NCI-H1417 treated with DMSO at 0.1 percent for 48 hours (cell line): ENCODE measurements at places on chromosomes 6 and 20.

- no peak for DNase-seq
These were observed 83.8 kb downstream of the IRF4 start for GRCh38 chr6:475314-475713.

GRCh38 chr20:50992336-50992732 is 30.6 kb downstream of the KCNG1 start:
- DNase-seq, result no peak

GRCh38 chr6:136611133-136611532 is 60.9 kb upstream of the MAP7 start:
- DNase-seq, result no peak

DNA sequence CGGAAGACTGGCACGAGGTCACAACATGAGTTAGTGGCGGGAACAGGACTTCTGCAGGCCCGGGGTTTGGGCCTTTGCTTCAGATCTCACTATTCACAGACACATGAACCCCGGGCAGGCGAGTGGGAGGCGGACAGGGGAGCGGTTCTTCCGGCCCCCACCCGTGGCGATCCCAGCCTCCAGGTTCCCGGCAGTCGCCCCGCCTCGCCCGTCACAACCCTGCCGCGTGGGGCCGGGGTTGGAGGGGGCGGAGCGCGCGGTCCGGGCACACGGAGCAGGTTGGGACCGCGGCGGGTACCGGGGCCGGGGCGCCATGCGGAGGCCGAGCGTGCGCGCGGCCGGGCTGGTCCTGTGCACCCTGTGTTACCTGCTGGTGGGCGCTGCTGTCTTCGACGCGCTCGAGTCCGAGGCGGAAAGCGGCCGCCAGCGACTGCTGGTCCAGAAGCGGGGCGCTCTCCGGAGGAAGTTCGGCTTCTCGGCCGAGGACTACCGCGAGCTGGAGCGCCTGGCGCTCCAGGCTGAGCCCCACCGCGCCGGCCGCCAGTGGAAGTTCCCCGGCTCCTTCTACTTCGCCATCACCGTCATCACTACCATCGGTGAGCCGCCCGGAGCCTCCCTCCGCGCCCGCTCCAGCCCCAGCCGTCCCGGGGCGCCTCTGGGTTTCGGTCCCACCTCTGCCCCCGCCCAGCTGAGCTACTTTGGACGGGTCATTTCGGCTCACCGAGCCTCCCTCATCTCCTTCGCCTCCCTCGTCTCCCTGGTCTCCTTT is at the start of gene KCNK15:
Gene KCNK15, plus strand, starts transcription at position 268 of the 769 bp plus-strand sequence. Its CDS starts 46 bp downstream, at position 314.
- DNase-seq, result no peak

DNA sequence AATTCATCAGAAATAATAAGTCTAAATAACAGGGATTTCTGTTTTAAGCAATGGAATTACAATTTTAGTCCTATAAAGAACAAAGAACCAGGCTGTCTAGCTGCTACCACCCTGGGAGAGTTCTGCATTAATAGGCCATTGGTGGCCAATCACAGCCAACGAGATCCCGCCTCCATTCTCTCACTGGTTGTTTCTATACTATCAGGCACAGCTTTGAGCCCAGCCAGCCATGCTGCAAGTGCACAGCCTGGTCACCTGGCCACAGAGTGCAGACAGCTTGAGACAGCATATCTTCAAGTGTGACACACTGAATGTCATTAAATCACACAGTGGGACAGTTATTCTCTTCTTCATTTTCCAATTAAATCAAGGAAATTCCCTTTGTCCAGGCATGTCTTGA is 16.1 kb upstream of the RAB22A start:
- no peak for DNase-seq

GRCh38 chr6:37218511-37218910 is 39.1 kb upstream of the TBC1D22B start:
- DNase-seq, result no peak

- no peak for DNase-seq
These were observed 56.8 kb downstream of the KCNS1 start for GRCh38 chr20:45044084-45044573.

DNA sequence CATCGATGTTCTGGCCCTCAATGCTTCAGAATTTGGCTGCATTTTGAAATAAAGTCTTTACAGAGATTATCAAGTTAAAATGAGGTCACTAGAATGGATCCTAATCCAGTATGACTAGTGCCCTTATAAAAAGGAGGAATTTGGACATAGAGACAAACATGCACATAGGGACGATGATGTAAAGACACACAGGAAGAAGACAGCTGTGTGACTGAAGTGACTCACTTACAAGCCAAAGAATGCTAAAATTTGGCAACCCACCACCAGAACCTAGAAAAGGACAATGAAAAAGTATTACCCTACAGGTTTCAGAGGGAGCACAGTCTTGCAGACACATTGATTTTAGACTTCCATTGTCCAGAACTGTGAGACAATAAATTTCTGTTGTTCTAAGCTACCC is 322.8 kb upstream of the GJE1 start:
- no peak for DNase-seq
